Activated CD4-positive, alpha-beta T cell treated with anti-CD3 and anti-CD28 coated beads, Interleukin-2, amount 50 U/mL, for 48 hours (primary cell): ENCODE measurements at places on chromosomes 5 and 9.

DNA sequence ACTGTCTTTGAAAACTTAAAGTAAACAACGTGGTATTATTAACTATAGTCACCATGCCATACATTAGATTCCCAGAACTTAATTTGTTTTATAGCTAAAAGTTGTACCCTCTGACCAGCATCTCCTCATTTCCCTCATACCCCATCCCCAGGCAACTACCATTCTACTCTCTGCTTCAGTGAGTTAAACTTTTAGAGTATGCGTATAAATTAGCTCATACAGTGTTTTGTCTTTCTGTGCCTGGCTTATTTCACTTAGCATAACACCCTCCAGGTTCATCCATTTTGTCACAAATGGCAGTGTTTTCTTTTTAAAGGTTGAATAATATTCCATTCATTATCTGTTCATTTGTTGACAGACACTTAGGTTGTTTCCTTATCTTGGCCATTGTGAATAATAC, 14.2 kb downstream of the COMMD10 start:
- no peak for DNase-seq

DNA sequence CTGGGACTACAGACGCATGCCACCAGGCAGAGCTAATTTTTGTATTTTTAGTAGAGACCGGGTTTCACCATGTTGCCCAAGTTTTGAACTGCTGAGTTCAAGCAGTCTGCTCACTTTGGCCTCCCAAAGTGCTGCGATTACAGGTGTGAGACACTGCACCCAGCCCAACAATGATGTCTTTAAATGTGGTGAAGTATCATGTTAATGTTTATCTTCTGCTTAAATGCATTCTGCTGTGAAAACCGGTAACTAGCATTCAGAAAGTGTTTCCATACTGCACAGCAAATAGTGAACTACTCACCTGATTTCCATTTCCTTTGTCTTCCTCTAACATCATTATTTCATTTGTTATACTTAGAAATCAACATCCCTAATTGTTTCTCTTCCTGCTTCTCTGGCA, 264.0 kb upstream of the ITGA1 start:
- no peak for DNase-seq

DNA sequence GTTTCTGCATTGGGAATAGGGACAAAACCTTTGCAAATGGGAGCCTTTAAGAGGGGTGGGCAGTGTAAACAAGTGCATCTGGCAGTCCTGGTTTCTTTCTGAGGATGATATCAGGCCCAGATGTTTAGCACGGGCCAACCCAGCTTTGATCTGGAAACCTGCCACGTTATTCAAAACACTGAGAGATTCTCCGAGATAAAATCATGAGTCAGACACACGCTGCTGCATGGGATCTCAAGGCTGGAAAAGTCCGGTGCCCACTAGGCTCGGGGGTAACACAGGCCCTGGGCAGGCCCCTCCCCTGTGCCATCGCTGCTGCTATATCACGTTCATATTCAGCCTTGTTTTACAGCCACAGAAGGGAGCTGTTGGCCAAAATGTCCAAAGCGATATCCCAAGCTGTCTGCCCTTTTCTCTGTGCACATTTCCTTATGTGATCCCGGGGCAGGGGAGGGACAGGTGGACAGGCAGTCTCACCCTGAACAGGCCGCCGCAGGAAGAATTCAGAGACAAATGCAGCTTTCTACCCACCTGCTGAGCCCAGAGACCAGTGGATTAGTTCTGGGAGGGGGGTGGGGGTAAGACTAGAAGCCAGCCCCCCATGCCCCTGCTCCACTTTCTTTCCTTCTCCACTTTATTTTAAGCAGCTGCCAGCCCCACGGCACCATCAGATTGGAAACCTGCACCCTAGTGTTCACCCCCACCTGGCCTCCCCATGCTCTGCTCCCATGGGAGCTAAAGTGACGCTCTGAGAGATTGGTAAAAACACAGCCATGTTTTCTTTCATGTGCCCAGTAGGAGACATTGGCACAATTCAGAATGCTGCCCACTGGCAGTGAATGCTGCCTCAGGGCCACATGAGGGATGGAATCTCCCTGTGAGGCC, 63.1 kb downstream of the TMOD1 start:
- no peak for DNase-seq

DNA sequence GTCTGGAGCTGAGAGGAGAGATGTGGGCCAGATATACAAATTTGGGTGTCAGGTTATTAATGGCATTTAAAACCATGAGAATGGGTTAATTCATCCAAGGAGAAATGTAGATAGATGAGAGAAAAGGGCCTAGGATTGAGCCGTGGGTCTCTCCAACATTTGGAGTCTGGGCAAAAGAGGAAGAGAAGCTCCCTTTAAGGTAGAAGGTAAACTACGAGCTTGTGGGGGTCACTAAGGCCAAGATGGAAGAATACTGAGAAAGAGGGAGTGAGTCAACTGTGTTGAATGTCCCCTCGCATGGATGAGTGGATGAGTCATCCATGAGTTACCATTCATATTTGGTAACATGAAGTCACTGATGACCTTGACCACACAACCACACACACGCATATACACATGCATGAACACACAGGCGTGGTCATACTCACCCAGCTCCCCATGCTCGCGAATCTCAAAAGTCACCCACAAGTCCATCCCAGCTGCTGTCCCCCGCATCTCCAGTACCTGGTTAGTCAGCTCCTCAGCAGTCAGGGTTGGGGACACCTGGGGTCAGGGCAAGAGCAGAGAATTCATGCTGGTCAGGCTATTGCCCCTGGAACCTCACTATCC, 6.8 kb upstream of the FCHSD1 start:
- no peak for DNase-seq

DNA sequence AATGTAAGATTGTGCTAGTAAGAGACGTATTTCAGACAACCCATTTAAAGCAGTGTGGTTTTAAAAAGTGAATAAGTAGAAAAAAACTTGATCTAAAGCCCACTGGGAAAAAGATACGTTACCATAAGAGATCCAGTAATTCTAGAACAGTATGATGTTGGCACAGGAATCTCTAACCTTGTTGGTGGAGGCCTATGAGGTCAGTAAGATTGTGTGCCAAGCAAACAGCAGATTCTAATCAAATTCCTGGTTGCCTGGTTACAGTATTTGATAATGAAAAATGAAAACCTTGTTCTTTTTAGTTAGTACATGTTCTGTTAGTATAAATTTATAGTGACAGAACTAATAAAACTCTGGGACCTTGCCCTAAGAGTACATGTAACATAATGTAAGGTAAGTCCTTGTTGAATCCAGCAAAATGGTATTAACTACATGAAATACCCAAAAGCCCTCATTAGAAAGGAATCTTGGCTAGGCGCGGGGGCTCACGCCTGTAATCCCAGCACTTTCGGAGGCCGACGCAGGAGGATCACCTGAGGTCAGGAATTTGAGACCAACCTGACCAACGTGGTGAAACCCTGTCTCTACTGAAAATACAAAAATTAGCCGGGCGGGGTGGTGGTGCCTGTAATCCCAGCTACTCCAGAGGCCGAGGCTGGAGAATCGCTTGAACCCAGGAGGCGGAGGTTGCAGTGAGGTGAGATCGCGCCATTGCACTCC, 33.2 kb upstream of the DMXL1 start:
- DNase-seq: no peak

- no peak for DNase-seq
These were observed 13.5 kb upstream of the TSSK1B start for GRCh38 chr5:113448252-113448651.

DNA sequence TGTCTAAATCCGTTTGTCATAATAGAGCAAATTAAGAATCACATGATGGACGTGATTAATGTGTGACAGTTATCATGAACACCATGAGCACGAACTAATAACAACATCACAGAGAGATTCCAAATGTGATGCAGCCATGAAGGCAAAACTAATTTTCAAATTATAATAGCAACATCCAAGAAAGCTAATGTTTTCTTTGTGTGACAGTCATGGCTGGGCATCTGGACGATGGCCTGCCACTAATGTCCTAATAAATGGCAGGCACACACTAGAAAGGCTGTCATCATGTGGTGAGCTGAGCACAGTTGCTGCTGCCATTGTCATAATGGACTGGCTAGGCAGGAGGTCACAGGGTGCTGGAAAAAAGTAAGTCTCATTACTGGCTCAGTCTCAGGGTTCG, 280.0 kb upstream of the EFNA5 start:
- no peak for DNase-seq

DNA sequence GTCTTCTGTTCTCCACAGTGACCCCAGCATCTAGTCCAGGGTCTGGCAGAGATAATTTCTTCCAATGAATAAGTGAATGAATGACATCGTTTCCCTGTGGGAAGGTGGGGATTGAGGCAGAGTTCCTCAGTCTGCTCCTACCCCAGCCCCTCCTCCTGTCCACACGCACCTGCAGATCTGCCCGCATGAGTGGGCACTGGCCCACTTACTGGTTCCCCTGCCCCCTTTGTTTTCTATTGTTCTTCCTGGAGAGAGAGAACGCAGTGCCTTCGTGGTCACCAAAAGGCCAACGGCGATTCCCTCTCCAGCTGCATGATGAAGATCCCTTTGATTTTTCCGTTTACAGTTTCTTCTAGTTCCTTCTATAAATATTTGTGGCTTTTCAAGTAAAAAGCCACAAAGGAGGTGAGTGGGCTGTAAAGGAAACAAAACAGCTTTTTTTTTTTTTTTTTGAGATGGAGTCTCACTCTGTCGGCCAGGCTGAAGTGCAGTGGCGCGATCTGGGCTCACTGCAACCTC, 5.8 kb upstream of the FPGS start:
- no peak for DNase-seq

- no peak for DNase-seq
These were observed 5.4 kb upstream of the MOCS2 start for GRCh38 chr5:53114988-53115387.

DNA sequence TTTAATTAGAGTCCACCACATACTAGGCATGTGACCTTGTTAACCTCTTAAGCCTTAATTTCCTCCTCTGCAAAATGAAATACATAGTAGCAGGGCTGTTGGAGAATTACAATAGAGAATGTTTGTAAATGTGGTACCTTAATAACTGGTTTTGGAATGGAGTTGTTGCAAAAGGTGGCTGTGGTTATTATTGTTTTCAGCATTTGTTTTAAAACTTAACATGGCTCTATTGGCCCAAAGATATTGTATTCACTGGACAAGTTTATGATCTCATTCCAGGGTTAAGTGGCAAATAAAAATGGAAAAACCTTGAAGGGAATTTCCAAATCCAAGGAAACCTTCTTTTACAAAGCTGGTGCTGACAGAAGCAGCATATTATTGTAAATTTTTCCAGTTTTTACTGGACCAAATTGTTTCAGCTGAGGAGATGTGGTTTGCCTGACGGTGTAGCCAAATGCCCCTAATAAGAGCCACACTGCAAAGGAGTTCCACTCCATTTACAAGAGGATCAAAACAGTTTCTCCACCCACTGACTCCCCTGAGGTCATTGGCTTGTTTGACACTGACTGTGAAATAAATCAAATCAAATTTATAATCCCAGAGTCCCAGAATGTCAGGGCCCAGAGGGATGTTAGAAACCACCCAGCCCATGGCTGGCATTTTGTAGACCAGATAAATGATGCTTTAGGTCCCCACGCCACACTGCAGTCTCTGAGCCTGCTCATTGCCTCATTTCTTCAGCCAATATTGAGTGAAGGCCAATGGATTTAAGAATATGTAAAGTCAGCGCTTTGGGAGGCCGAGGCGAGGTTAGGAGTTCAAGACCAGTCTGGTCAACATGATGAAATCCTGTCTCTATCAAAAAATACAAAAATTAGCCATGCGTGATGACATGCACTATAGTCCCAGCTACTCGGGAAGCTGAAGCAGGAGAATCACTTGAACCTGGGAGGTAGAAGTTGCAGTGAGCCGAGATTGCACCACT, 45.2 kb downstream of the ADRA1B start:
- DNase-seq: no peak

GRCh38 chr9:109199676-109200075, 32.6 kb upstream of the FRRS1L start:
- DNase-seq: no peak

DNA sequence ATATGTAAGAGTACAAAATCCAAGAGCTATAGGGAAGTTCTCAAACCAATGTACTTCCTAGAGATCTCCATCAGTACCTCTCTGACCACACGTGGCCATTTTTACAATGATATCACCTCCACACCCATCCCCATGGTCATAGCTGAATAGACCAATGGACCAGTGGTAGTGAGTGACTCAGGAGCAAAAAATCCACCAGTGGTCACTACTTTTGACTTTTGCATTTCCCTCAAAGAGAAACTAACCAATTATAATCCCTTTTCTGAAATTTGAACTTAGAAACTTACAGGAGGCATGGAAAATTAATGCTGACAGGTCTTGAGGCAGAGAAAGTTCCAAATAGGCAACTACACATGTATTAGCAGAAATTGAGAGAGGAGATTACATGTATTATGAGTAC, 238.4 kb downstream of the TRPM3 start:
- no peak for DNase-seq

DNA sequence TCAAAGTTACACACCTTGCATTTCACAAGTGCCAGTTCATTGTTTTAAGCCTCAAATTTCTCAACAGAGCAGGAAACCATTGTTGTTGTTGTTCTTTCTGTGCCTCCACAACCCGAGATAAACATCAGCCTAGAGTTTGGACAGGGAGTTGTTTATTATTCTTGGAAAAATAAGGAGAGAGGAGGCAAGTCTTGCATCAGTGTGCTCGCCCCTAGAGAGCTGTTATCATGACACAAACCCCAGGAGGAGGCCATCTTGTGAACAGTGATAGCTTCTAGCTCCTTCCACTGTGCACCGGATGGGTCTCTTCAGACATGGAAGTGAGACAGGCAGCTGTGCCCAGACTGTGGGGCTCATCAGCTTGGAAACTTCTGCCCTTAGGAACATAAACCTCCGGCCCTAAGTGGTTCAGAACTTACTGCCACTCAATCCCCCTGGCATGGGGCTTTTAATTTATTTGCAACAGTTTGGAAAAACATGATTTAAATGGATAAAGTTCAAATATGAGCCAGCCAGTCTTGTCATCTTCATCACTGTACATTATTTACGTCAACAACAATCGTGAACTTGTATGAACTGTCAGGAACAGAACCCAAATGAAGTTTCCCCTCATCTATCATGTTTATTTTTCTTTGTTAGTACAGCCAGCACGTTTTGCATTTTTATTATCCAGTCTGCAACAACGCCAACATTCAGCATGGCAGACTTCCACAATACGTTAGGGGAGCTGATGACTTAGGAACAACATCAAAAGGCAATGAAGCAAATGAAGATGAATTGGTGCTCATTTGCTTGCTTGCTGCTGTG, 181.7 kb upstream of the S1PR3 start:
- DNase-seq: no peak

DNA sequence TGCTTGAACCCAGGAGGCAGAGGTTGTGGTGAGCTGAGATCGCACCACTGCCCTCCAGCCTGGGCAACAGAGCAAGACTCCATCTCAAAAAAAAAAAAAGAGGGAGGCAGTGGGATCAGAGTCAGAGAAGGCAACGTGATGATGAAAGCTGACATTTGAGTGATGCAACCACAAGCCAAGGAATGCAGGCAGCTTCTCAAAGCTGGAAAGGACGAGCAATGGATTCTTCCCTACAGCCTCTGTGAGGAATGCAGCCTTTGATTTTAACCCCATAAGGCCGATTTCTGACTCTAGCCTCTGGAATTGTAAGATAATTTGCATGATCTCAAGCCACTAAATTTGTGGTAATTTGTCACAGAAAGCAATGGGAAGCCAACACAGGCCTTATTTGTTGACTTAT, 9.8 kb downstream of the TGFBI start:
- no peak for DNase-seq

- DNase-seq: peak; percentile 81
These were observed 81.7 kb upstream of the ZBTB43 start for GRCh38 chr9:126722922-126723806.
